Uterus (tissue), 4 donors: ENCODE measurements at places on chromosomes 1 and 21. TPM values are rescaled to one million over a fixed set of nuclear protein-coding genes. Genes with fewer than 3 reads are reported as not detected.

- DNase-seq = no peak
These were observed 152.2 kb downstream of the HIVEP3 start for GRCh38 chr1:41766546-41766945.

DNA sequence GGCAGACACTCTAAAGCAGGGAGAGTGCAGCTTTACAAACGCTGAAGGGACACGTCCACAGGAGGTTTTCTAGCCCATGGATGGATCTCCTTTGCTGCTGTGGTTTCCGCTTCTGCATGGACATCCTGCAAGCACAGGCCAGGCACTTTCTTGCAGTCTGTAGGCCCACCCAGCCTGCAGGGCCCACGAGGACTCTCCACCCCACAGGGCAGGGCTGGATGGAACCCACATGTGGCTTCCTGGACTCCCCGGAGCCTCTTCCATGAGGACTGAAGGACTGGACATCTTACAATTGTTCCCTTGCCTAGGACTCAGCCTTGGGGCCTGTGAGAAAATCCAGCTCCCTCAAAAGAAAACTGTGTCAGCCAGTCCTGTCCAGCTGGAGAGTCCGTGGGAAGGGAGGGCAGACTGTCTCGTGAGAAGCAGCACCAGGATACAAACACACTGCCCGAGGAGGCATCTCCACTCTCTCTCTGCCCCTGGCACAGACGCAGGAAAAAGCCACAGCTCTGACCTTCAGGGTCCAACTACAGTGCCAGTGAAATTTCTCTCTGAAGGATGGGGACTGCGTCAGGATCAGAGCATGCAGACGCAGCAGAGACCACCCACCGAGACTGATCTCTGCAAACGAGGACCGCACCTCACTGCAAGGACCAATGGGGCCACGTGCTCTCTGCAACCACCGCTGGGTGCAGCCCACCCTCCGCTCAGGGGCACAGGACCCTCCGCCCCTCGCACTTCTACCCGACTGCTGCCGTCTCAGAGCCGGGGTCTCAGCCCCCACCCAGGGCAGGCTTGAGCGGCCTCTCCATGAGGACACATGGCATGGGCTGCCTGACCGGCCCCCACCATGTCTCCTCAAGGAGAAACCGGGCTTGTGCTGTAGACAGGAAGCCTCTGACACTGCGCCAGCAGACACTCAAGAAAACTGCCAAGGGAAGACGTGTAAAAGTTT lies 130.1 kb downstream of the NPHP4 start:
- DNase-seq = no peak

GRCh38 chr1:177471244-177471643 lies 300.5 kb downstream of the BRINP2 start:
- no peak for DNase-seq

GRCh38 chr1:67729872-67730271 lies 44.9 kb downstream of the GADD45A start:
- no peak for DNase-seq

GRCh38 chr1:201681375-201681774 lies 142.4 kb downstream of the NAV1 start:
- DNase-seq = no peak

GRCh38 chr1:159921251-159921650 lies 4.1 kb downstream of the TAGLN2 start:
- DNase-seq = no peak

GRCh38 chr1:41331546-41331917 lies 29.7 kb upstream of the FOXO6 start:
- DNase-seq = no peak

DNA sequence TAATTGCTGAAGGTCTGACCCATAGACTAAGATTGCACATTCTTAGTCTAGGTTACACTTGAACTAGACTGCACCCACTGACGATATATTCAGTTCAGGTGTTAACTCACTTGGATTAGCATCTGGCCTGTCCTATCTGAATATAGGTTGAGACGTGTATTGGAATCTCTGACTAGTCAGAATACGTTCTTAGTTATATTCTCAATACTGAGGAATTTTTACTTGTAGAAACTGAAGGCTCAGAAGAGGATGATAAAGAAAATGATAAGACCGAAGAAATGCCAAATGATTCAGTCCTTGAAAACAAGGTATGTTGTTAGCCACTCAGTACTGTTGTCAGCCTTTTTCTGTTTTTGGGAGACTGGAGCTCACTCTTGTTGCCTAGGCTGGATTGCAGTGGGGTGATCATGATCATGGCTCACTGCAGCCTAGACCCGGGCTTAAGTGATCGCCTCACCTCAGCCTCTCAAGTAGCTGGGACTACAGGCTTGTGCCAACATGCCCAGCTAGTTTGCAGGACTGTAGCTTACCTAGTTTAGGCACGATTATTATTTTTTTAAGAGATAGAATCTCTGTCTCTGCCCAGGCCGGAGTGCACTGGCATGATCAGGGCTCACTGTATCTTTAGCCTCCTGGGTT lies 10.8 kb downstream of the CCDC17 start:
- no peak for DNase-seq

GRCh38 chr1:44500181-44501046 lies 95.4 kb downstream of the RNF220 start:
- no peak for DNase-seq

DNA sequence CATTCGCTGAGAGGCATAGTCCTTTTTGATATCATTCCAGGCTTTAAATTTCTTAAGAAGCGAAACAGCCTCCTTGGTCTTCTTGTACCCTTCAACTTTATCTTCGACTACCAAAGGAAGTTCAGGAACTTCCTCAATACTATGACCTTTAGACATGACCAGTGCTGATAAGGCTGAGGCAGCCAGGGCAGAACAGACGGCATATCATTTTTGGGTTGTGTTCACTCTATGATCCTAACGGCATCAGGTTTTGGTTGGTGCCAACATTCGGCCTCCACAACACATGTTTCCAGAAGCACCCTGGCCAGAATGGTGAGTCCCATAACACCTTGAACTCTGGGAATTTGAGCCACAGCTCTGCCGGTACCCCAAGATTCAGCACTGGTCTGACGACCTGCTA lies 31.4 kb upstream of the MYOC start:
- no peak for DNase-seq

GRCh38 chr1:40690771-40691537 lies 550 bp upstream of the NFYC start:
- DNase-seq = no peak

DNA sequence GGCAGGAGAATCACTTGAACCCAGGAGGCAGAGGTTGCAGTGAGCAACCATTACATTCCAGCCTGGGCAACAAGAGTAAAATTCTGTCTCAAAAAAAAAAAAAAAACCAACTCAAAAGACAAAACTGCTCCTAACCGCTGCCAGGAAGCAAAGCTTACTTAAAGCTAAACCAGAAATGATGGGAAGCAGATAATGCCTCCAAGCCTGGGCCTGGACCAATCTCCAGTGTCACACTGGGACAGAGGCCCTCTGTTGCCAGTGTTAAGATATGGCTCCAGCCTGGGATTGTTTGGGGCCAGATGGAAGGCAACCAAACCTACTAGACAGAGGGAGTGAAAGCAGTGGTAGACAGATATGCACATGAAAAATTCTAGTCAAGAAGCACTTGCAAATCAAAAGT lies 36.9 kb downstream of the NSL1 start:
- no peak for DNase-seq

IFNAR2 gene
- total RNA-seq = 36.2 TPM

CFHR1 gene
- not detected for total RNA-seq

CFAP45 gene
- 1.8 TPM for total RNA-seq

SPATA17 gene
- total RNA-seq = not detected

SLC25A34 gene
- total RNA-seq = 1.6 TPM

DCST2 gene
- total RNA-seq = not detected

MIXL1 gene
- not detected for total RNA-seq
